ENCODE measurements at places on chromosomes 1 and 21. TPM values are rescaled to one million over a fixed set of nuclear protein-coding genes. Genes with fewer than 3 reads are reported as not detected.

- H3K4me1 ChIP-seq, result no peaks in the 10 kb centered on the region
- H3K4me3 ChIP-seq, result no peak overlapping the region
- H3K27ac ChIP-seq, result no peak overlapping the region
- DNase-seq, result no peak
- no peaks in the 10 kb centered on the region for H3K36me3 ChIP-seq
Observed at GRCh38 chr1:103341377-103341880, 184.1 kb upstream of the RNPC3 start.

- no peaks in the 10 kb centered on the region for H3K36me3 ChIP-seq
- no peak for DNase-seq
- no peak overlapping the region for H3K27ac ChIP-seq
- H3K4me3 ChIP-seq, result no peak overlapping the region
- no peaks in the 10 kb centered on the region for H3K4me1 ChIP-seq
Observed at GRCh38 chr1:116255486-116256285, 117.4 kb upstream of the ATP1A1 start.

- DNase-seq, result no peak
- no peaks in the 10 kb centered on the region for H3K27me3 ChIP-seq
- no peaks in the 10 kb centered on the region for H3K4me1 ChIP-seq
- H3K27ac ChIP-seq, result no peak overlapping the region
- H3K36me3 ChIP-seq, result no peaks in the 10 kb centered on the region
Observed at GRCh38 chr21:15468368-15468767, 261.4 kb upstream of the USP25 start.

DNA sequence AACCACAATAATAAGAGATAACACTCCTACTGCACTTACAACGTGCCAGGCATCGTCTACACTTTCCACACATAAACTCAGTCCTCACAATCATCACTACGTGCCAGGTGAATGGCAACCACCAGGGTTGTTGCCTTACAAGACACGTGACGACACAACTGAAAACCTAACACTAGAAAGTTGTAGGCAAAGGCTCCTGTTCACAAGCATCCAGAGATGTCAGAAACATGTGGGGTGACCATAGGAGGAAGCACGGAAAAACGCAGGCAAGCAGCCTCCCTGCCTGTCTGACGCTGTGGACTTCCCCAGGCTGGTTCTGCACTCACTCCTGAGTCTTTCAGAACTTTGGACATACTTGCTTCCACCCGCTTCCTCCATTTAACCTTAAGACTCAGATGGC, 7.0 kb downstream of the CAPZB start:
- H3K27me3 ChIP-seq, result no peaks in the 10 kb centered on the region
- H3K36me3 ChIP-seq, result peaks cover 59% of the 10 kb centered on the region
- H3K27ac ChIP-seq, result peak overlapping the region; percentile 83
- peak; percentile 49 for DNase-seq
- peaks cover 82% of the 10 kb centered on the region for H3K4me1 ChIP-seq

ANP32E gene
- polyA plus RNA-seq, result 26.6 TPM

GRCh38 chr1:5798151-5798730, 194.0 kb downstream of the NPHP4 start:
- no peak for DNase-seq
- no peak overlapping the region for H3K27ac ChIP-seq
- no peaks in the 10 kb centered on the region for H3K27me3 ChIP-seq
- no peaks in the 10 kb centered on the region for H3K36me3 ChIP-seq
- H3K4me1 ChIP-seq, result no peaks in the 10 kb centered on the region
- H3K4me3 ChIP-seq, result no peak overlapping the region
